ENCODE measurements at places on chromosomes 12 and 14. TPM values are rescaled to one million over a fixed set of nuclear protein-coding genes. Genes with fewer than 3 reads are reported as not detected.

DNA sequence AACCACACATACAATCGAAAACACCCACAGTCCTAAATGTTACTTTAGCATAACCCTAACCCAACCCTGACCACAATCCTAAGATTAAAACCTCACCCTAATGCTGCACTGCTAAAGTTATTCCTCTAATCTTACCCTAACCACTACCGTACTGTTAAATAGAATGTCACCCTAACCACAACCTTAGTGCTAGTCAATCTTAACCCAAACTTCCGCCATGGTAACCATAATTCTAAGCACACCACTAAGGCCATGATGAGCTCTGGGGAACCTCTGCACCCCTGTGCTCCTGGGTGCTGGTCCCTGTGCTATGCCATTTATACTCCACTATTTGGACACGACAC lies 38.0 kb downstream of the LTBP2 start:
- peak overlapping the region; percentile 100 for H3K27ac ChIP-seq
- H3K4me1 ChIP-seq, result peaks cover 87% of the 10 kb centered on the region
- no peak overlapping the region for H3K4me3 ChIP-seq
- H3K36me3 ChIP-seq, result peaks cover 13% of the 10 kb centered on the region

GRCh38 chr14:23129759-23130316 lies 10.8 kb upstream of the CEBPE start:
- H3K27me3 ChIP-seq, result peaks cover 38% of the 10 kb centered on the region
- no peak overlapping the region for H3K4me3 ChIP-seq
- no peak for DNase-seq
- H3K36me3 ChIP-seq, result no peaks in the 10 kb centered on the region
- no peaks in the 10 kb centered on the region for H3K4me1 ChIP-seq

DNA sequence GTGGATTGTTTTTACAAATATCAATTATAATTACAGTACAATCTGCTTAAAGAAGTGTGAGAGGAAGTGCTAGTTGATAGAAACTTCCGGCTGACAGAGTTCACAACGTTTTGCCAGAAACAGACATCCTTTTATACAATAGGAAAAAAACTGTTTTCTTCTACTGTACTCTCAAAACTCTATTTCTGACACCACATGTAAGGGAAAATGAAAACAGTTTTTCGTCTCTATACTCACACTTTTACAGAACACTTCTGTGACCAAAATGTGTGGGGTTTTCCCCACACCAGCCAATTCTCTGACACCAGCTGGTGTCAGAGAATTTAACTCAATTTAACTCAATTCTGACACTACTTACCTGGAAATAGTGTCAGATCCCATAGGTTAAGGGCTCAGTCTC lies 24.2 kb upstream of the HIF1A start:
- peaks cover 10% of the 10 kb centered on the region for H3K4me1 ChIP-seq
- no peaks in the 10 kb centered on the region for H3K36me3 ChIP-seq
- no peak overlapping the region for H3K4me3 ChIP-seq
- DNase-seq, result no peak
- H3K27me3 ChIP-seq, result no peaks in the 10 kb centered on the region
- no peak overlapping the region for H3K27ac ChIP-seq

DNA sequence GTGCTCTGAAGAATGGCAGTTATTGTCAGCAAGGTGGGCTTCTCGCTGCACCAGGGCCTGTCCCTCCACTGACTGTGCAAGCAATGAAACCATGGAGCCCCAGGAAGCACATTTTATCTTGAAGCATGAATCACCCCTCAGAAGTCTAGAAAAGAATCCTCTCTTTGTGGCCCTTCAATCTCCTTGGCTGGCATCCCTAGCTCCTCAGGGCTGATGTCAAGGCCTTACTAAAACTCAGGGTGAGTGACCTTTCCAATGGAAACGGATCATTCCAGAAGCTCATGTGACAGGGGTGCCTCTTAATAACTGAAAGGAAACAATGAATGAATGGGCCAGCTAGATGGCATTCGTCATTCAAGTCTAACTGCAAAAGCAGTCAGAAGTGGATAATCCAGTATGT lies 22.3 kb upstream of the PLEKHH1 start:
- H3K27me3 ChIP-seq, result peaks cover 26% of the 10 kb centered on the region
- H3K27ac ChIP-seq, result no peak overlapping the region
- H3K36me3 ChIP-seq, result no peaks in the 10 kb centered on the region

DNA sequence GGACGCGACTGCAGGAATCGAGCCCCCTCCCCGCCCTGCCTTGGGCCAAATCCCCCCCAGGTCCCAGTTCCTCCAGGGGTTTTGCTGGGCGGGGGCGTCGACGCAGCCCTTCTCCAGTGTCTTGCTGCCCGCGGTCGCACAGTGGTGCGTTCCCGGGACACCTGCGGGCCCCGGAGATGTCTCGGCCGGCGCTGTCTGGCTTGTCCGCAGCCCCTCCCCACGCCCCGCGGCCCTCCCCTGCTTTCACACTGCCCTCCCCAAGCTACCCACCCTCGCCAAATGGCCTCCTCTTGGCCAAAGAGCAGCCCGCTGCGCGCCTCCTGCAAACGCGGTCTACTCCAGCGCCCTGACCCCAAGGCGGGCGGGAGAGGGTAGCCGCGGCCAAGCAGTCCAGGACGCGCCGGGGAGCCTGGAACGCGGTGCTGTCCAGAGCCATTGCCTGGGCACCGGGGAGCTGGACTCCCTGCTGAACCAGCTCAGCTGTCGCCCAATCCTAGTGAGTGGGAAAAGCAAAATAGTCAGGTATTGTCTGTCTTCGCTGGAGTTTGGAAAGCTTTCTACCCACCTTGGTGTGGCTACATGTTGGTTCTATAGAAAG lies 122.0 kb downstream of the AACS start:
- H3K27me3 ChIP-seq, result peaks cover 46% of the 10 kb centered on the region
- no peaks in the 10 kb centered on the region for H3K36me3 ChIP-seq
- no peak overlapping the region for H3K27ac ChIP-seq
- peaks cover 18% of the 10 kb centered on the region for H3K4me1 ChIP-seq
- H3K4me3 ChIP-seq, result peak overlapping the region; percentile 48
- DNase-seq, result no peak

DNA sequence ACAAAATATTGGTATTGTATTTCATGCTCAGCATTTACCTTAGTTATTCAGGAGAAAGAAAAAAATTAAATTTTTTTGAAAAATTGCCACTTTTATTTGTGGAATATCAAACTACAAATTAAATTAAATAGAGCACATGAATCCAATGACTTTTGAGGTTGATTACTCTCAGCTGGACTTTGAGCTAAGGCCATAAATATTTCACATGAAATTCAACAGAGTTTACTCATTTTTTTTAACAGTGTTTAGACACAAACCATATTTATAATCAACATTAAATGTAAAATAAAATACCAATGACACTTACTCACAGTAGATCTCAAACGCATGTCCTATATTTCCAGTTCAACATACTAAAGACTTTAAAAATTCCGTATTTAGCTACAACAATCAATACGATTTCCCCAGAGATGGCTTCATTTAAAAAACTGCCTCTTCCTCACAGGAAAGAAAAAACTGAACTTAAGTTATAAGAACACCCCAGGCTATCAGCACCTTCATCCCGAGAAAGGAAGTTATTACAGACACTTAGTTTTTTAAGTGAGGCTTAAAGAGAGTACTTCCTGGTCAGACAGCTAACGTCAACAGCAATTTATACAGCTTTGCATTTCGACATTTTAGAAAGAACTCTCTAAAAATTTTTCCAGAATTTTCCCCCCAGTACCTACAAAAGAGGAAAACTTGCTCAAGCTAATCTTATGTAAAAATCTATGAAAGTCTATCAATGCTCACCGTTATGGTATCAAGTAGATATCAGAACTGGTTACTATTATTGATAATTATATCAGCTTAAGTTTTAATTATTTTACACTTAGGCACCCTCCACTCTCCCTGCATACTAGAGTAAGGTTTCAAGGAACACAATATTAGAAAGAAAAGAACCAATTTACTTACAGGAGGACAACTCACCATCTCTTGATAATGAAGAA lies 13.8 kb downstream of the TAOK3 start:
- peaks cover 71% of the 10 kb centered on the region for H3K4me1 ChIP-seq
- H3K36me3 ChIP-seq, result no peaks in the 10 kb centered on the region
- no peak for DNase-seq
- H3K4me3 ChIP-seq, result peak overlapping the region; percentile 64

- H3K27me3 ChIP-seq, result no peaks in the 10 kb centered on the region
- H3K4me1 ChIP-seq, result peaks cover 31% of the 10 kb centered on the region
- H3K36me3 ChIP-seq, result peaks cover 37% of the 10 kb centered on the region
- no peak for DNase-seq
Measured at GRCh38 chr14:64730061-64730440, 25.8 kb downstream of the PLEKHG3 start.

DNA sequence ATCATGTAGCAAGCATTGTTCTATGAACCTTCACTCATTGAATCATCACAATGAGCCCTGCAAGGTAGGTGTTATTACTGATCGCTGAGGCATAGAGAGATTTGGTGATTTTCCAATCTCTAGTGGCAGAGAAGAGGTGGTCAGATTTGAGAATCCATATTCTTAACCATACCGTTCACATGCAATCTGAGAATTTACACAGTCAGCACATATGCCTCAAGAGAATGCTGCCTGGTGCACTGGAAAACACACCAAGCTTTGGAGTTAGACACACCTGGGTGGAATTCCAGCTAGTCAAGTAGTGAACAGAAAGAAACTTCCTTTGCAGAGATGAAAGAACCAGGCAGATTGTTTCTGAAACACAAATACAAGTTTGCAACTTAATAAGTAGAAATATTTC lies 94.1 kb downstream of the LGR5 start:
- H3K4me1 ChIP-seq, result peaks cover 17% of the 10 kb centered on the region
- no peak for DNase-seq

- no peak overlapping the region for H3K27ac ChIP-seq
- DNase-seq, result no peak
- H3K4me1 ChIP-seq, result no peaks in the 10 kb centered on the region
- no peaks in the 10 kb centered on the region for H3K36me3 ChIP-seq
Measured at GRCh38 chr12:80154261-80154660, 54.9 kb downstream of the OTOGL start.

DNA sequence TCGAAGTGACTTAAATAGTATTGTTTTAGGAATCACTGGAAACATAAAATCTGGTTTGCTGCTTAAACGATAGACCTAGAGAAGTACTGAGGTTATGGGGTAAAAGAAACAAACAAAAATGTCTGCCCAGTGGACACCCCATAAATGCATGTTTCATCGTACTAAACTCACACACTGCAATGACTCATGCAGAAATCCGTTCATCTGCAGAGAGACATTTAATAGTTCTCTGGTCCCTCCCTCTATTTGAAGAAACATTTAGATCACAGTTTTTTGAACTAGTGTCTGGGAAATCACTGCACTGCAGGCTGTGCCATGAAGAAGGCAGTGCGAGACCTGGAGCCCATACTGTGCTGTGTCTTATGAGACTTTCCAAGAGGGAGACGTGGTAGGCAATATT lies 25.5 kb downstream of the SLC17A8 start:
- H3K4me1 ChIP-seq, result no peaks in the 10 kb centered on the region
- peaks cover 5% of the 10 kb centered on the region for H3K27me3 ChIP-seq
- no peak for DNase-seq
- no peaks in the 10 kb centered on the region for H3K36me3 ChIP-seq

DNA sequence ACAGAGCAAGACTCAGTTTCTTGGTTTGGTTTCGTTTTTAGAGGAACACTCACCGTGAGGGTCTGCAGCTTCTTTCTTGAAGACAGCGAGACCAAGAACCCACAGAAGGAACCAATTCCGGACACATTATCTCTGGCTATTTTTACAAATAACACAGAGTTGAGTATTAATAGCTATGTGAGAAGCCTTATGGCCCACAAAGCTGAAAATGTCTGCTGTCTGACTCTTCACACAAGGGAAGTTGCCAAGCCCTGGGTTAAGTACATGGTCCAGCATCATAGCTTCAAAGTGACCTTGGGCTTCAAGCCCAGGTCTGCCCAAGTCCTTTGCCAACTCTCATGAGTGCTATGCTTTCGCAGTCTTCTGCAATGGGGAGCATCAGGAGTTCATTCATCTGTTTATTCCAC lies 2.6 kb upstream of the LGMN start:
- no peak overlapping the region for H3K4me3 ChIP-seq
- H3K27ac ChIP-seq, result no peak overlapping the region
- H3K36me3 ChIP-seq, result no peaks in the 10 kb centered on the region
- DNase-seq, result no peak
- H3K4me1 ChIP-seq, result peaks cover 20% of the 10 kb centered on the region
- peaks cover 4% of the 10 kb centered on the region for H3K27me3 ChIP-seq

GRCh38 chr14:68238976-68239375 lies 419.4 kb downstream of the RAD51B start:
- DNase-seq, result no peak
- H3K4me1 ChIP-seq, result peaks cover 30% of the 10 kb centered on the region
- no peaks in the 10 kb centered on the region for H3K36me3 ChIP-seq
- H3K4me3 ChIP-seq, result no peak overlapping the region
- no peak overlapping the region for H3K27ac ChIP-seq
- no peaks in the 10 kb centered on the region for H3K27me3 ChIP-seq

DNA sequence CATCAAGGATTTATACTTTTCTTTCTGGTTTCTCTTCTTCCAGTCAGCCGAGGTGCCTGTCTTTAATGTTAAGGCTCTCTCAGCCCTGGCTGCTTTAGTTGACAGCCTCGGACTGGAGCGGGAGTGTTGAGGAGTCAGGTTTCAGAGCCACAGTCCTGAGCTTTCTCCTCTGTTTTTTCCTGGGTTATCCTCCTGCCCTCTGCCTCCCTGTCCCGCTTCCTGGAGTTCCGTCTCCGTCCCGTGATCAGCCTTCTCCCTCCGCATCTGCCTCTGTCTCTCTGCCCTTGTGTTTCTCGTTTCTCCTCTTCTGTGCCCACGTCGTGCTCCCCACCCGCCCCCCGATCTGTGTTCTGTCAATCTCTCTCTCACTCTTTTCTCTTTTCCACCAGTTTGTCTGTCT lies 33.0 kb downstream of the IQSEC3 start:
- H3K4me3 ChIP-seq, result peak overlapping the region; percentile 54
- no peaks in the 10 kb centered on the region for H3K36me3 ChIP-seq
- peaks cover 63% of the 10 kb centered on the region for H3K27me3 ChIP-seq
- peak overlapping the region; percentile 0 for H3K27ac ChIP-seq
- H3K4me1 ChIP-seq, result peaks cover 22% of the 10 kb centered on the region

DNA sequence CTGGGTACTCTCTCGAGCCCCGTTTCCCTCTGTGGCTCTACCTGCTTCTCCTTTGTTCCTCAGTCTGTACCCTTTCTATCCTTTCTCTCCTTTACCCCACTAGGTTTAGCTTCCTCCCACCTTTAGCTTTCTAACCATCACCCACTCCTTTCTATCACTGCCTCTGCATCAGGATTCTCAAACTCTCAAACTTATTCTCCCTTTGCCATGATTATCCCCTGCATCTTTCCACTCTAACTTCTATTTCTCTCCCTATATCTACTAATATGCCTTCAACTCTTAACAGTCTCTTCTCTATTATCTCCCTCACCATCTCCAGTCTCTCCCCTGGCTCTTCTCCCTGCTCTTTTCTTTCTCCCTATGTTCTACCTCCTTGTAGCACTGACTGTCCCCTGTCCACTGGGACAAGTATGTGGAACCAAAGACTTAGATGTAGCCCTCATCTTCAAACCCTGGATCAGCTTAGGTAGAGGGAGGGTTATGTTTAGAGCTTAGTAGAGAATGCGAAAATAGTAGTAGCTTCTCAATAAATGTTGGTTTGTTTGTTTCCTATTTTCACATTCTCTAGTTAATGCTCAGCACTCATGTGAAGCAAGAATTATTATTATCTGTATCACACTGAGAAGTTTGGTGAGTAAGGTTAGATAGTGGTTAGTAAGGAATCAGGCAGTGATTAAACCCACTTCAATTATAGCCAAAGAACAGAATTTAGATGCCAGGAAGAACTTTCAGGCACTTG lies 3.4 kb downstream of the GDF11 start:
- H3K4me3 ChIP-seq, result peak overlapping the region; percentile 2
- H3K27ac ChIP-seq, result peak overlapping the region; percentile 56
- no peak for DNase-seq

MGP gene
- total RNA-seq, result 74.1 TPM

SLC5A8 gene
- not detected for total RNA-seq

TTC6 gene
- total RNA-seq, result not detected

KRT74 gene
- total RNA-seq, result not detected
